ENCODE measurements at places on chromosomes 7 and 10. TPM values are rescaled to one million over a fixed set of nuclear protein-coding genes. Genes with fewer than 3 reads are reported as not detected.

The PRKG1 gene
- total RNA-seq: 21.8 TPM

The CYP3A7 gene
- not detected for total RNA-seq

The PPP1R17 gene
- total RNA-seq: not detected

The NME8 gene
- total RNA-seq: not detected

The PLAU gene
- total RNA-seq: 13.8 TPM

The GPR141 gene
- total RNA-seq: not detected

DNA sequence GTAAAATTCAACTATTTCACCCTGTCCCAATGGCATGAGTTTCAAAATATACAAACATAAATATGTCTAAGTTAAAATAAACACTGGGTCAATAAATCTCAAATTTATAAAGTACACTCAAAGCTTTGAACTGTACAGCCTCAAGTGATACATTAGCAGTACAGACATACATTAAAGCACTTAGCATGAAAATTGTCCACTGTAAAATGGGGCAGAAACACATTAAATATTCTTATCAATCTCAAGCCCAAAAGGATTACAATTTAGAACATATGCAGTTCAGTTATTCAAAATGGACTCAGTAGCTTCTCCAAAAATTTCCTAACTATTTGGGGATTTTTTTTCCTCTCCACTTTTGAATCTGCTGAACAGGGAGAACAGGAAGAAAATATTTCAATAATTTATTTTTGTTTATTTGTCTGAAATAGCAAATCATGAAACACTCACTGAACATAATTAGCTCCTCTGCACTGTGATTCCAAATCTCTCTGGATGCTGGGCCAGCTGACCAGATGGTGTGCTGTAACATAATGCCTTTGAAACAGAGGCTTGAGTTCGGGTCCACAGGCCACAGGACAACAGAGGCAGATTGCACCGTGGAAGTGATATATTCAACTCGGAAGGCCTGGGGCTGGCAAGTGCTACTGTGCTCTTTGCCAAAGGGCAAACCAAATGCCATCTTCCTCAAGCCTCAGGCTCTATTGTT is 248.9 kb upstream of the LRRN3 start:
- no peak for DNase-seq

DNA sequence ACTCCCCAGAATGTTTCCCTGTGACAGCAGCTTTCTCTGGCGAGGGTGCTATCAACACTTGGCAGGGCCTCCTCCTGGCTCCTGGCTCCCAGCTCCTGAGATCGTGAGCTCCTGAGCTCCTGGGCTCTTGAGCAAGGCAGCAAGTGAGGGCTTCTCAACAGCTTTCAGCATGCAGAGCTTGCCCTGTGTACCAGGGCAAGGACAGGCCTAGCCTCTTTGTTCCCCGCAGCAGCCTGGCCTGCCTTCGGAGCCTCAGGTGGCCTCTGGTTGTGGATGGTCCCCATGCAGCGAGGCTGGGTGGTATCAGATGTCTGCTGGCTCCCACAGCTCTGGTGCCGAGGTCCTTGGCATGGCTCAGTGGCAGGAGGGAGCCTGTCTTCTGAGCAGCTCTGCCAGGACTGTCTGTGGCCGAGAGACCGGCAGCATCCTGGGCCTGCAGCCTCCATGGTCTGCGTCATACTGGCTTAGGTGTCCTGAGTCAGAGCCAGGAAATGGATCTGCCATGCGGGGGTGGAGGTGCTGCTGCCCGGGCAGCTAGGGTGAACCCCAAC is 44.2 kb downstream of the ZMIZ1 start:
- peak; percentile 98 for DNase-seq

- DNase-seq: peak; percentile 13
Measured at GRCh38 chr7:26144184-26145080, 7.6 kb upstream of the NFE2L3 start.

GRCh38 chr7:7214398-7215347 is 32.3 kb downstream of the C1GALT1 start:
- no peak for DNase-seq

DNA sequence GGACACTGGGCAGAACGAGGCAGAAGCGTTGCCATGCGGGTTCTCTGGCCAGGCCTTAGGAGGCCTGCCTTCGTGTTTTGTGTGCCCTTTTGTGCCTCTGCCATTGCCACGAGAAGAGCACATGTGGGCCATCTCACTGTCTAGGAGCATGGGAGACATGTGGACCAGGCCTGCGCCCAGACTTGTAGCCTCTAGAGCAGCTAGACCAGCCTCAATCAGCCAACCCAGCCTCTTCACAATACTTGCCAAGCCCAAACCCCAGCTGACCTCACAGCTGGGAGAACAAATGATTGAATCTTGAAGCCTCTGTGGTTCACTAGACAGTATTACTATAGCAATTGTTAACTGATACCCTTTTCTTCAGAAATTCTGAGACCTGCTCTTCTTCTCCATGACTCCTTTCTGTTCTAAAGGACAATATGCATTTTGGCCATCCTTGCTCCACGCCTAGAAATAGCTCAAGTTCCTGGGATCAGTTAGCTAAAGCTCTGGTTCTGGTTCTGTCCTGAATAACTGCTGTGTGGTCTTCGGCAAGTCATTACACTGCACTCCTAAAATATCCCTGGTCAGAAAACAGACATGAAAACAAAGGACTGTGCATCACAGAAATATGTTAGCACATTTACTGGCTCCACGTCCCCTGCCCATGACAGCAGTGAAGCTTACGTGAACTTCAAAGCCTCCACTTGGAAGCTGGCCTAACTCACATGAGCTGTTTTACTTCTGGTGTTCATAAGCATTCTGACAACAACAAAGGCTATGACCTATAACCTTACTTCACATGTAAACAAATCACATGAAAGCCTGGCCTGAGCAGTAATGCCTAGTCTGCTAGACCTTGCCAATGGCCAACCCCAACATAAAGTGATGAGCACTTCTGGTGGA is 72.3 kb upstream of the MKRN1 start:
- DNase-seq: no peak

- no peak for DNase-seq
Measured at GRCh38 chr7:101555269-101555920, 73.7 kb downstream of the MYL10 start.

DNA sequence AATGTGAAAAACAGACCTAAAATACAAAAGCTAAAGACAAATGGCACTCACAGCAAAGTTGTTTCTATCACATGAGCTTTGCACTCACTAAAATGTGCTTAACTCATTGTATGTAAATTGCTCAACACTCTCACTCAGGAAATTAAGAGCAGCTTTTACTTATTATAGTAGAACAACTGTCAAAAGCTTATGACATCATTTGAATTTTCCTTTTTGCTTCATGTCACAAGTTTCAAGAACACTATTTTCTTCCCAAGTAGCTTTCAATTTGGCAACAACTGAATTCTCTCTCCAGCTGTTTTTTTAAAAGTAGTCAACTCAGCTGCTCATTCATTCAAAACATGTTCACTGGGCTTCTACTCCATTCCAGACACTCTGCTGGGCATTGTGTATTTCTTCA is 46.9 kb downstream of the ATE1 start:
- peak; percentile 20 for DNase-seq

GRCh38 chr10:42422911-42423310 is 215.5 kb downstream of the ZNF33B start:
- no peak for DNase-seq

GRCh38 chr10:26249681-26250080 is 33.1 kb downstream of the GAD2 start:
- no peak for DNase-seq

- no peak for DNase-seq
Measured at GRCh38 chr10:29041616-29042015, 247.3 kb upstream of the LYZL1 start.

- no peak for DNase-seq
Measured at GRCh38 chr7:50341724-50342123, 37.2 kb downstream of the IKZF1 start.

DNA sequence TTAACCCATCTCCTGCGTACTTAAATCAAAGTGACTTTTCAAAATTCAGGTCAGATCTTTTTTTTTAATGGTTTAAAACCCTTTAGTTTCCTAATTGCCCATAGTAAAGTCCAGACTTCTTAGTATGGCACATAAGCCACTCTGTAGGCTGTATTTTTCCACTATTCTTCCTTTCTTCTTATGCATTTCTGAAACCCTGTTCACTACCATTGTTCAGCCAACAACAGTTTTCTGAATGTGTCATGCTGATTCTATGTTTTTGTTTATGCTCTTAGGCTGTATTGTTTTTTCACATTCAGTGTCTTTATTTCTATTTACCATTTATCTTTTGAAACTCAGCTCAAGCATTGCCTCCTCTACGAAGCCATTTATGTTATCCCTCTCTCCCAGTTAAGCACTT is 26.7 kb downstream of the CCSER2 start:
- DNase-seq: peak; percentile 37

GRCh38 chr7:49172639-49173038 is 248.3 kb downstream of the CDC14C start:
- no peak for DNase-seq

GRCh38 chr10:101839002-101839401 is 4.6 kb downstream of the KCNIP2 start:
- DNase-seq: no peak

DNA sequence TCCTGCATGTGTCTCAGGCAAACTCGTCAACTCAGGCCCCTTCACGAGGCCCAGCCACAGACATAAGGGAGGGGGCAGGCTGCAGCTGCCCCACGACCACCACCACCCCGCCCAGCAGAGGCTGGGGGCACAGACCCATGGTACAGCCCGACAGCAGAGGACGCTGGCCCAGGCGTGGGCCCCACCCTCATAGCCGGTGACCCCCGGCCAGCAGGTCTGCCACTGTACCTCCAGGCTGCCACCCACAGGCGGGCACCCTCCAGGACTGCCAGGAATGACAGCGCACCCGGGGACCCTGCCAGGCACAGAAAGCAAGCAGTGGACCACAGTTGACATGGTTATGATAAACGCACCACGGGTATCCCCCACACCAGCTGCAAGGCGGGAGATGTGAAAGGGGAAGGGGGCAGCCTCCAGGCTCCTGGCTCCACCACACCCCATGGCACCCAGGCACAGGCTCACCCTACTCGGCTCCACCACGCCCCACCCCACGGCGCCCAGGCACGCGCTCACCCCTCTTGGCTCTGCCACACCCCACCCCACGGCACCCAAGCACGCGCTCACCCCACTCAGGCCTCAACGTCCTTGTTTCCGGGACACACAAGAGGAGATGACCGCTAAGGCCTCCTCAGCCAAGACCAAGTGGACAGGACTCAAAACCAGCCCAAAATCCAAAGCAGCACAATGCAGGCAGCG is 135.9 kb downstream of the MAD1L1 start:
- DNase-seq: no peak

GRCh38 chr10:46282842-46283574 is 3.8 kb upstream of the ANTXRL start:
- peak; percentile 90 for DNase-seq

DNA sequence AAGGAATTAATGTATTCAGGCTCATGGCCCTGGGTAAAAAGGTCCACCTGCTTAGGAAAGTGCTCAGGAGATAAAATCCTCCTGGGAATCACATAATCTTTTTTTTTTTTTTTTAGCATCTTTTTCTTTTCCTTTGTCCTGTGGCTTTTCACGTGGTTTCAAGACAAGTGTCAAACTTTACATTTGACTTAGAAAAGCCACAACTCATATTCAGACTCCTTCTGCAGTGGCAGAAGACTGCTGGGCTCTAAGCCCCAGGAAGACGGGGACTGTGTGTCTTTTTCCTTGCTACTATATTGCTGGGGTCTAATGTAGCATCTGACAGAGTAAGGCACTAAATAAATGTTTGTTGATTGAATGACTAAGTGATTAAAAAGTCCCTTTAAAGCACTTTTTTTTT is 127.5 kb upstream of the ANKRD1 start:
- no peak for DNase-seq

DNA sequence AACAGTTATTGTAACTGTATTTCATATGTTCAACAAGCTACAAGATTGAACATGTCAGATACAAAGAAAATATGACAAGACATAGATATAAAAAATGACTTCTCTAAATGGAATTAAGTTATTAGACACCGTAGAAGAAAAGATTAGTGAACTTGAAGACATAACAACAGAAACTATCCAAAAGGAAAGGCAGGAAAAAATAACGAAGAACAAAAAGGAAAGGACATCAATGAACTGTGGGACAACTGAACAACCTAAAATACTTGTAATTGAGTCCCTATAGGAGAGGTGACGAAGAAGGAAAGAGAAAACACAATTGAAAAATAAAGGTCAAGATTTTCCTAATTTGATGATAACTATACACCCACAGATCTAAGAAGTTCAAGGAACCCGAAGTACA is 32.3 kb downstream of the UPF2 start:
- no peak for DNase-seq

DNA sequence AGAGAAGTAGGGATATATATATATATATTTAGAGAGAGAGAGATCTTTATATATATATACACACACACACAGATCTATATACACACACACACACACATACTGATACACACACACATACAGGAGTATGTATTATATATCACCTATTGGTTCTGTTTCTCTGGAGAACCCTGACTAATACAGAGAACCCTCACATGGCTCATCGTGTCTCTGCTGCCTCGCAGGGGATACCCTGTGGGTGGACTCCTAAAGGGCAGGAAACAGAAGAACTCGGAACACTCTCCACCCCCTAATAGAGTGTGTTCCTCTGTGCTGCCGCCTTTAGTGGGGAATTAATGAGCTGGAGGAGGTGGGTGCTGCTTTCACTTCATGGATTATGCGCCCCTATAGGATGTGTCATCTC is 86.6 kb downstream of the NPY start:
- no peak for DNase-seq

- peak; percentile 66 for DNase-seq
Measured at GRCh38 chr7:30596721-30597120, 2.0 kb downstream of the GARS1 start.

DNA sequence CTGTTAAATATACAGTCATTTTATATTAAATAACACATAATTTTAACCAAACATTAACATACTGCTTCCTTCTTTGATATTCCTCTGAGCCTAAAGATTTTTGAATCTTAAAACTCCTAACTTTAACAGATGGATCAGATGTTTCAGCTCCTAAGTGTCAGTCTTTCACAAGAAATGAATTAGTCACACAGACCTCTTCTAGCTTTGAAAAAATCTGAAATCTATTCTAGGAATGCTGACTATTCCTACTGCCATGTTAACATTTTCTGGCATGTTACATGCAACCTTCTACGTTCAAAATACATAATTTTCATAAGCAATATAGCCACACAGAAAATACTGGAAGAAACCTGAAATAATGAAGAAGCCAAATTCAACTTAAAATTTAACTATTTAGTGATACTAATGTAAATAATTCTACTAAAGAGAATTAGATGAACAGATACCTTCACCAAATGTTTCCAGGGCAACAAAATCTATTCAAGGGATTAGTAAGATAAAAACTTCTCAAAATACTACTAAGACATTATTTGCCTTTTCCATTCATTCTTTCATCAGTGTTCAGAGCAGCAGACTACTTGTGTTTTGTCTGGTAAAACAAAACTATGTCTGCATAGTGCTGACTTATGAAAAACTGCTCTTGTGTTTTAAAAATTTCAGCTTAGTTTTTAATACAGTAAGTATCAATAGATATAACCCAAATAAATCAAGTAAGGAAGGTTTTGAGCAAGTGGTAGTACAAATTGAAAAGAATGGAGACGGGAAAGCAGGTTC is 9.2 kb downstream of the JMJD1C start:
- DNase-seq: peak; percentile 85

- no peak for DNase-seq
Measured at GRCh38 chr7:29562307-29562706, 1.3 kb upstream of the PRR15 start.

GRCh38 chr10:57791546-57791945 is 476.1 kb downstream of the IPMK start:
- DNase-seq: no peak

All from GM23248 (cell line).